NCI-H1417 (cell line): ENCODE measurements at places on chromosomes 11 and 22.

- DNase-seq, result no peak
These were observed 22.7 kb upstream of the ALX4 start for GRCh38 chr11:44332665-44333064.

GRCh38 chr11:65850217-65851082 is 7.5 kb downstream of the CFL1 start:
- no peak for DNase-seq

DNA sequence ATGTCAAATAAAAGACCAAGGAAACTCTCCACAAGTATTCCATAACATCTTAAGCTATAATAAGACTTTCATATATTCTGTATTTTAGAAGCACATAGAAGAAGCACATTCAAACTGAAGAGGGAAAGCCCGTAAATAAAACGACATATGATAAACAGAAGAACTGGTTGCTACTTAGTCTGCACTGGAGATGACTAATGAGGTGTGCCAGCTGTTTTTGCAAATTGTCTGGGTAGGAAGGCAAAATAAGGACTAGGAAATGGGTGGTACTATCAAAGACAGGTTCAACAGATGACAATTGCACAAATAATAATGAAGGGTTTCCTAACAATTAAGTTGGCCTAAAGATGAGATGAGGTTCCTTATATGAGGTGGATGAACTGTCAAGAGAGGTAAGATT is 593.2 kb upstream of the CCDC179 start:
- no peak for DNase-seq

DNA sequence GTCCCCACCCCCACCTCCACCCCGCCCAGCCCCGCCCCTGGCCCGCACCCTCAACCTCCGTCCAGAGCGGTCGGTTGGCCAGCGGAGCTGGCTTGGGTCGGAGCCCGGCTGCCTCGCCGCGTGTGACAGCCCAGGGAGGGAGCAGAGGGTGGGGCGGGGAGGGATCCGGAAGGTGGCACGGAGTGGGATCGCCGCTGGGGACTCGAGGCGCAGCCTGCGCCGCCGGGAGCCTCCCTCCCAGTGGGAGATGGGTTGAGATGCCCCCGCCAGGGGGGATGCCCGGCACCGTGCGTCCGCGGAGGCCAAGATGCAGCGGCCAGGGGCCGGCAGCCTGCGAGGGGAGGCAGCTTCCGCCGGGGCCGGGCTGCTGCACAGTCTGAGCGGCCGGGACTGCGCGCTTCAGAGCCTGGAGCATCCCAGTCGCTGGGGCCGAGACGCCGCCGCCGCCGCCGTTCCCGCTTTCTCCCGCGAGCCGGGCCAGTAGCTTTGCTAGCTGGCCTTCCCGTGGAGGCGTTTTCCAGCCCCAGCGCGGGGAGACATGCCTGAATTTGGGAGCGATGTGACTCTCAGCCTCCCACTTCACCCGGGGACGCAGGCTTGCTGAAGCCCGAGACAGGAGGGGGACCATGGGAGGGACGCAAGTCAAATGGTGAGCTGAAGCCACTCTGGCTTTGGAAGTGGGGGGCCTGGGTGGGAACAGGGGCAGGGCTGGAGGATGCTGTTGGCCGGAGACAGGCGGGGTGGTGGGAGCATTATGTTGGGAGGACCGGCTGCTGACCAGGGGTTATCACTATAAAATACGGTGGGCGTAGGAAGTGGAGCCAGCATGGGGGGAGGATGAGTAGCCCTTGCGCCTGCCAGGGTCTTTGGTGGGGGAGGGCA is 40.2 kb downstream of the DIXDC1 start:
- peak; percentile 72 for DNase-seq

DNA sequence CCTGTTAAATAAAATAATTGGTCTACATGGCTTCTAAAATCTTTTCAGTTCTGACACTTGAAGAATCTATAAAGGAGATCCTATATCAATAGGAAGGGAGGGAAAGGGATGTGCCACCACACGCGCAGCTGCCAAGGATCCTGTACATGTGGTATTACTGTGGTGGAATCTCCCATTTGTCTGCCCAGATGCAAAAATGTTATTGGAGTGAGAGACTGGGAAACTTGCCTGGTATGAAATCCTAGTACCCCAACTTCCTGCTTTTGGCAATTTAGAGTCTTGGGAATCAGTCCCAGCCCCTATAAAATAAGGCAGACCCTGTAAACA is 81.9 kb upstream of the PICALM start:
- no peak for DNase-seq

DNA sequence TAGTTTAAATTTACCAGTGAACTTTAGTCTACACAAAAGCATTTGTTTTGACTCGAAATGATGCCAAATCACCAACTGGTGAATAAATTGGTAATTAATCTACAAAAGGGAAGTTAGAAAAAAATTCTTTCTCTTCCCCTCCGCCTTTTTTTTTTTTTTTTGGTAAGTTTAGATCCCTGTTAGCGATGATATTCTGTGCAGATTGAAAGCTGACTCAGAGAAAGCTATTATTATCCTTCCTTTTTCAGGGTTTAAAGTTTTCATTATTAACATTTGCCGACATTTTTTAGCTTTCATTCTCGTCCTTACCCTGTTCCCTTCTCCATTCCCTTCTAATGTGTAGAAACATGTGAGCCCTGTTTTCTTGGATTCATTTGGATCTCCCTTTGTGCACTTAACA is 16.8 kb upstream of the NUP160 start:
- DNase-seq, result no peak

DNA sequence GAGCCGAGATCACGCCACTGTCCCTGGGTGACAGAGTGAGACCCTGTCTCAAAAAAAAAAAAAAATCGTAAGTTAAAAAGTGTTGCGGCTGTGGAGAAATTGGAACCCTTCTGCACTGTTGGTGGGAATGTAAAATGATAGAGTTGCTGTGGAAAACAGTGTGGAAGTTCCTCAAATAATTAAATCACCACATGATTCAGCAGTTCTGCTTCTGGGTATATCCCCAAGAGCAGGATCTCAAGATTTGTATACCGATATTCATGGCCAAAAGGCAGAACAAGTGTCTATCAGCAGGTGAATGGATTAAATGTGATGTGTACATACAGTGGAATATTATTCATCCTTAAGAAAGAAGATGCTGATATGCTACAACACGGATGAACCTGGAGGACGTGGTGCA is 3.8 kb downstream of the SELENOO start:
- no peak for DNase-seq

DNA sequence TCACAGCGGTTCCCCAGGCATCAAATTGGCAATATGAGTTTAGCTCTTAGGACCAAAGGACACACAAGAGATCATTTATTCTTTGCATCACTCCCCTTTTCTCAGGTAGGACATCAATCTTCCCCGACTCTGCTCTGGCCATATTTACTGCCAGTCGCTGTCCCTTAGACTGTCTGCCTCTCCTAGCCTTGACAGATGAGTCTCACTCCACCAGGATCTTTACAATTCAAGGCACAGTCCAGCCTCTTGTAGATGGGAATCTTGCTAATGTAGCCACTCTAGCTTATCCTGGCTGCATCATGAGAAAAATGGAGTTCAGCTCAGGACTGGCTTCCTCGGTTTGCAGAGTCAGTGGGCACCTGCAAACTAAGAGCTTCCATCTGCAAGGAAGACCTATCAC is 915.2 kb downstream of the NTM start:
- no peak for DNase-seq

DNA sequence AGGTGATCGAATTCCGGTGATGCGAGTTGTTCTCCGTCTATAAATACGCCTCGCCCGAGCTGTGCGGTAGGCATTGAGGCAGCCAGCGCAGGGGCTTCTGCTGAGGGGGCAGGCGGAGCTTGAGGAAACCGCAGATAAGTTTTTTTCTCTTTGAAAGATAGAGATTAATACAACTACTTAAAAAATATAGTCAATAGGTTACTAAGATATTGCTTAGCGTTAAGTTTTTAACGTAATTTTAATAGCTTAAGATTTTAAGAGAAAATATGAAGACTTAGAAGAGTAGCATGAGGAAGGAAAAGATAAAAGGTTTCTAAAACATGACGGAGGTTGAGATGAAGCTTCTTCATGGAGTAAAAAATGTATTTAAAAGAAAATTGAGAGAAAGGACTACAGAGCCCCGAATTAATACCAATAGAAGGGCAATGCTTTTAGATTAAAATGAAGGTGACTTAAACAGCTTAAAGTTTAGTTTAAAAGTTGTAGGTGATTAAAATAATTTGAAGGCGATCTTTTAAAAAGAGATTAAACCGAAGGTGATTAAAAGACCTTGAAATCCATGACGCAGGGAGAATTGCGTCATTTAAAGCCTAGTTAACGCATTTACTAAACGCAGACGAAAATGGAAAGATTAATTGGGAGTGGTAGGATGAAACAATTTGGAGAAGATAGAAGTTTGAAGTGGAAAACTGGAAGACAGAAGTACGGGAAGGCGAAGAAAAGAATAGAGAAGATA is at the start of gene MALAT1:
Gene MALAT1, plus strand, starts transcription at position 69 of the 736 bp plus-strand sequence.
- DNase-seq, result peak; percentile 94
